Amniotic stem cell (primary cell): ENCODE measurements at places on chromosomes 11 and 22.

DNA sequence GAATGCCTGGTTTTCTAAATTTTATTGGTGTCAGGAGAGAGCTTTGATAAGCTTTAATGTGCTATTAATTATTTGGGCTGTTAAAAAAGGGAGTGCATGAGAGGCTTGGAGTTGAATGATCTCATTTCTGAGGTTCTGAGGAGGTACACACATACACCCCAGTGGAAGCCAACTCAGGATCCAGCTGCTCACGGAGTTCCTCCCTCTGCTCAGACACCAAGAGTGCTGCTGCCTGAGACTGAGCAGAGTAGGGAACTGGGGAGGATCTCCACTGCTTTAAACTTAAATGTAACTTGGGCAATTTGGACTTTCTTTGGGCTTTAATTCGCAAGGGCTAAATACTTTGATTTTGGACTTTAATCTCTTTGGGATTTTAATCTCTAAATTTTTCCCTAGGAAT is 414.4 kb upstream of the CADM1 start:
- DNase-seq: no peak

DNA sequence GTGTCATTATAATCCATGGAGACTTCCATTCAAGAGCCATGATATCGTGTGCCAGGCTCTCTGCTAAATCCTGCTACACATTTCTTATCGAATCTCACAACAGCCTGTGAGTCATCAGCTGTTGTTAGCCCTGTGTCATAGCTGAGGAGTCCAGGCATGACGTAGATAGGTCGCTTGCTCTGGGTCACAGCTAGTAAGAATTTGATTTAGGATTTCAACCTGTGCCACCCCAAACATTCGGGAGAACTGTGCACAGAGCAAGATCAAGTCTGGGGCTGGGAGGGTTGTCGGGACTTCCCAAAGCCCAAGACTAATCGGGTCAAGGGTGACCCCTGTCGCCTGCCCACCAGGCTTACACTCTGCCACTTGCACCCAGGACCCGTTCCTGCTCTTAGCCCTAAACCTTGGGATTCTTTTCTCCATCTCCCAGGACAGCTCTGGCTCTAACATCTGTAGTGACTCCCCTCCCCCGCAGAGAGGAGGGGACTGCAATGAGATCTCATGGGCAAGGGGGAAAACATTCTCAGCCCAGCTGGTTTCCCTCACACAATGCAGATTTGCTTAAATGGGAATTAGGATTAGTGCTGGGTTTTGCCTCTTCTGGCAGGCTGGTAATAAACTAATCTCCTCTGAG is 34.3 kb downstream of the TSPAN18 start:
- DNase-seq: peak; percentile 68

GRCh38 chr11:9962722-9963121 is 298.8 kb downstream of the SWAP70 start:
- DNase-seq: no peak

DNA sequence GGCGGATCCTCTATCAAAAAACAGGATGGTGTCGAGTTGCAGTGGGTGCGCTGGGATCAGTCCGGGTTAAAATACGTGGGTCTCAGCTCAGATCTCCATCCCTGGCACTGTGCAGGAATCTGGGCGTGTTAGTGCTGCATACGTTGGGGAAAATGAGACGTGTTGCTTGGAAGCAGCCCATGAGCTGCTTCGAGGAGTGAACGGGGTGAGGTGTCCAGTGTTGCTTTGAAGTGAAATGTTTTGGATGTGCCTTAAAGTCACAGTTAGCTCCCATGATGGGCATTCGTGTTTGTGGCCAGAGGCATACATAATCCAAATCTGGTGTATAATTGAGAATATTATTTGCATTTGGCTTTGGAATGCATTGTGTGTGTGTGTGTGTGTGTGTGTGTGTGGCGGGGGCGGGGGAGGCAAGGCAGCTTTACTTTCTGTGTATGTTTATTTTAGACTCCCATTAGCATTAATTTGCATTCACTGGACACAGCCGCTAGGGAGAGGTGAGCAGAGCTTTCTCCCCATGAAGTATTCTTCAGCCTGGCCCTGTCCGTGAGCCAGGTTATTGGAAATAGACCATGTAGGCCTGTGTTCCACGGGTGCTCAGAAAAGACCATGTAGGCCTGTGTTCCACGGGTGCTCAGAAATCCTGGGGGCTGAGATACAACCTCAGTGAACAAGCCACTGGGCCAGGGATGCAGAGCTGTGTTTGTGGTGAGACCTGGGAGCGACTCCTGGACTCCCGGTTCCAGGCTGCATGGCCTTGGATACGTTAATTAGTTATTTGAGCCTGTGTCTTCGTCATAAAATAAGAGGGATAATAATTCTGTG is 134.6 kb downstream of the ST3GAL4 start:
- no peak for DNase-seq

GRCh38 chr11:75930534-75930933 is 115.5 kb downstream of the UVRAG start:
- DNase-seq: no peak

GRCh38 chr11:66564984-66565383 is 3.4 kb downstream of the CTSF start:
- DNase-seq: no peak

- no peak for DNase-seq
Observed at GRCh38 chr11:19394525-19395016, 153.8 kb upstream of the E2F8 start.

GRCh38 chr11:31397239-31397834 is 27.7 kb downstream of the DNAJC24 start:
- peak; percentile 13 for DNase-seq

GRCh38 chr11:115505175-115505574 is 960 bp upstream of the CADM1 start:
- no peak for DNase-seq

DNA sequence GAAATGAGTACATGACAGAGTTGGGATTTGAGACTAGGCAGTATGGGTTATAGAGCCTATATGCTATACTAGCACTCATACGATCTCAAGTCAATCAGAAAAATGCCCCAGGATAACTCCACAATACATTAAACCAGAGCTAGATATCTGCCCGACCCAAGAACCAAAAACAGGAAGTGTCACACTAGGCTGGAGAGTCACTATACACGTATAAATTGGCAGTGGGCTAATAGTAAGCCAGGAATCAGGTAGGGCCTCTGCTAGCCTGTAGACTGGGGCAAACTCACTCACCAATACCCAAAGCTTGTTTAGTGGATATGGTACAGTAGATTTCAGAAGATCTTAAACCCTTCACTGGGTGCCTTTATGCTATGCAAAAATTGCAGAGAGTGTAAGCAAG is 16.2 kb upstream of the EIF4G2 start:
- DNase-seq: no peak

GRCh38 chr11:111443640-111444039 is 64.6 kb upstream of the POU2AF1 start:
- DNase-seq: no peak

- DNase-seq: no peak
Observed at GRCh38 chr11:77071077-77071476, 4.3 kb downstream of the CAPN5 start.

- no peak for DNase-seq
Observed at GRCh38 chr11:16111690-16112089, 244.7 kb downstream of the SOX6 start.

- DNase-seq: no peak
Observed at GRCh38 chr11:69479591-69480271, 1.7 kb upstream of the LINC01488 start.

DNA sequence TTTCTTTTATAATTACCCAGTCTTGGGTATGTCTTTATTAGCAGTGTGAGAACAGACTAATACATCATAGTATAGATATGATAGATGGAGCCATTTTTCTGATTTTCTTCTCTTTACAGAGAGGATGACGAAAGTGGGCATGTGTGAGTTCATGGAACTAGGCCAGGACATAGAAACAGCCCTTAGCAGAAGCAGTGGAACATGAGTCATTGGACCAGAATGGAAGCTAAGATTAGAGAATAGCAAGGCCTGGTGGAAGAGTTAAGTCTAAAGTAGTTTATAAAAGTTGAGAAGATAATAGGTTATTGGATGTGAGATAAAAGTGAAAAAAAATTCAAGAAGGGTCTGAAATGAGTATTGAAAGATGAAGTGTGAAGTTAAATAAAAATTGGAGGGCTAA is 97.0 kb upstream of the MPPED2 start:
- no peak for DNase-seq

GRCh38 chr11:94513091-94513490 is 830 bp downstream of the C11orf97 start:
- DNase-seq: no peak

GRCh38 chr11:46249938-46250744 is 27.3 kb upstream of the CREB3L1 start:
- DNase-seq: no peak

GRCh38 chr22:41512421-41513194 is 31.7 kb downstream of the POLR3H start:
- peak; percentile 66 for DNase-seq

GRCh38 chr22:32617271-32617670 is 142.7 kb downstream of the FBXO7 start:
- no peak for DNase-seq

DNA sequence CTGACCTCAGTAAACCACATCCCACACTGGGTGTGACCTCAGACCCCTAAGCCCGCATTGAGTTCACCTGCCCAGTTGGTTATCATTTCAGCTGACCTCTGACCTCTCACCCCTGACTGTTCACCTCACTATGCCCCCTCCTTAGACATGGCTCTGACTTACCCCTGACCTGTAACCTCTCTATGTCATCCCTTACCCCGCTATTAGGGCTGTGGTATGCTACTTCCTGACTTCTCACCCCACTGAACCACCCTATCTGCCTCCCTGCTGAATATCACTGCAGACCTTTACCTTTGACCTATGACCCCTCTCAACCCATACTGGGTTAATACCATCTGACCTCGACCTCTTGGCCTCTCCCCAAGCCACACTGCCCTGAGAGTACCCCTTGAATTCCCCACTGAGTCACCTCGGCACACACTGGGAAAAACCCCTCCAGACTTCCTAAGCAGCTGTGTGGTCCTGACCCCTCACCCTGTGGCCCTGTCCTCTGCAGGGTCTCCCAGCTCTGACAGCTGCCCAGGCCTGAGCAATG is 8.3 kb downstream of the PLCB3 start:
- DNase-seq: no peak

DNA sequence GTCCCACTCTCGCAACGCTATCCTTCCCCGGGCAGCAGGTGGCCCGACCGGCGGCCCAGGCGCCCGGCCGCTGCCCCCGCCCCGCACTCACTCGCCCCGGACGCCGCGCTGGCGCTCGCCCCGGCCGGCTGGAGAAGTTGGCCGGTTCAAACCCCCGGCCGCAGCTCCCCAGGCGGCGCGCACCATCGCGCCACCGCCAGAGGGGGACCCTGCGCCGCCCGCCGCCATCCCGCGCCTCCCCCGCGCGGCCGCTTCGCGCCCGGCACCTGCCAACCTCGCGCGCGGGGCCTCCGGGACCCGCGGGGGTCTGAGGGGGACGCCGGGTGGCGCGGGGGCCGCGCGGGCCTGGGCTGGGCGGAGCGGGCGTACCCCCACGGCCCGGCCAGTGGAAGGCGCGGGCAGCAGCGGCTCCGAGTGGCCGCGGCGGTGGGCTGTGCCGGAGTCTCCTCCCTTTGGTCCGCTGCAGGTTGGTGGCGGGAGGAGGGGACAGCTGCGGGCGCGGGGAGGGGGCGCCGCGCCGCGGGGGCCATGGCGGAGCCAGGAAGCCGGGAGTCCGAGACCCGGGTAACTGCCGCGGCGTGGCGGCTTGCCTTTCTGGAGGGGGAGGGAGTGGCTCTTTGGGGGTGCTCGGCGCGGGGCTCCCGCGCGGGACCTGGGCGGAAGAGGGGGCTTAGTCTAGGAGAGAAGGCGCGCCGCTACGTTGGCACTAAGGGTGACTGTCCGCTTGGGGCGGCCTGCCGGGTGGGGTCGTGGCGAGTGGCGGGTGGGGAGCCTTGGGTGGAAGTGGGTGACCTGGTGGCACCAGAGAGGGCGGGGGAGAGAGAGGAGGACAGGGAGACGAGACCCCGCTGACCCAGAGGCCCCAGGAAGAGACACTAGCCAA is at the start of the genes MPST and TST:
MPST (plus strand) TSS at position 434 of the 883 bp plus-strand sequence; CDS start at position 529, 95 bp downstream.
TST (minus strand) TSS at position 139 of the 883 bp plus-strand sequence. CDS start 715 bp downstream, outside the sequence.
- peak; percentile 54 for DNase-seq

DNA sequence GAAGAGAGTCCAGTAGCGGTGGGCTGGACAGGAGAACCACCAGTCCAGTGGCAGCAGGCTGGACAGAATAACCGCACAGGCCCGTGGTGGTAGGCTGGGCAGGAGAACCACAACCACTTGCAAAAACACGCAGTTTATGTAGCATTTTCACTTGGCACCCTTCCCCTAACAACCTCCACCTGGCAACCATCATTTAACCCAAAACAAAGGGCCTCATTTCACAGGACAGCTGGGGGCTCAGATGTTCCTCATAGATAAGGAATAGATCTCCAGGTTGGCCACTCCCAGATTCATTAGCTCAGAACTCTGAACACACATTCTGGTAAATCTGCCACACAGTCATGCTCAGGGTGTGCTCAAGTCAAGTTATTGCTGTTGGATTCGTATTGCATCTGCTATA is 41.2 kb downstream of the SYTL2 start:
- no peak for DNase-seq

- no peak for DNase-seq
Observed at GRCh38 chr11:75199412-75199955, 41.1 kb upstream of the TPBGL start.

GRCh38 chr11:86660088-86660487 is 12.3 kb downstream of the ME3 start:
- peak; percentile 3 for DNase-seq

- DNase-seq: no peak
Observed at GRCh38 chr11:64201543-64201942, 5.0 kb upstream of the FERMT3 start.

- DNase-seq: no peak
Observed at GRCh38 chr11:117673602-117674001, 123.4 kb downstream of the DSCAML1 start.

- no peak for DNase-seq
Observed at GRCh38 chr22:33325232-33326004, 267.2 kb upstream of the SYN3 start.

DNA sequence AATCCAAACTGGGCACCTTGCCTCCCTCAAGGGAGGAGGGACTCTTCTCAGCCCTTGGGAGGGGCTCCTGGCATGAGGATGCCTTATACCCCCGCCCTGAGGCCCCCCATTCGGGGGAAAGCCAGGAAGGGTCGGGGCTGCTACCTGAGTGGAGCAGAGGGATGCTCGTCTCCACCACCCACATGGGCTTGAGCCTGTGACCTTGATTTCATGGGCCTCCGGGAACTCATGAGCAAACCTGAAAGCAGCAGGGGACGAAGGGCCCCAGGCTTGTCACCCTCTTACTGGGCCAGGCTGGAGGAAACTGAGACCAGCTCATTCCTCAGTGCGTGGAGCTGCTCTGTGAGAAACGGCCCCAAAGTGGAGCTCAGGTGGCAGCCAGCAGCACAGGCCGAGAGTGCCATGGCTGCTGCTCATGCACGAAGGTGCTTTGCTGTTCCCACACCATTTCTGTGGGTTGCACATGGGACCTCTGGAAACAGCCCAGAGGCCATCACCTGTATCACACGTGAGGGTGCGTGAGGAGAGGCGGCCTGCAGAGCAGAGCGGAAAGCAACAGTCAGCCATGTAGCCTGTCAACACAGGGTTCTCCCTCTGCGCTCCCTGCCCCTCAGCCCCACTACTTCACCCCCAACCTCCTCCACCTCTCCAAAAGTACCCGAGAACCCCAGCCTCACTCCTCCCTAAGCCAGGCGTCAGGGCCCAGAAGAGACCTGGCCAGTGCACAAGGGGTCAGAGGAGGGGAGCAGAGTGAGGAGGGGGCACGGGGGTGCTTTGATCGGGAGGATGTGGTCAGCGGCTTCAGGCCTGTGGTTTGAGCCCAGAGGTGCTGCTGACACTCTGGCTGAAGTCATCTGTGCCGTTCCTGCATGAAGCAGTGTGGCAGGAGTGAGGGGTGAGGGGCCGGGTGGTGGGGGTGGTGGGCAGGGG is 14.1 kb upstream of the IL2RB start:
- no peak for DNase-seq
